Neural progenitor cell (in vitro differentiated cells): ENCODE measurements at places on chromosomes 6 and 20.

- no peak for DNase-seq
Measured at GRCh38 chr6:45466686-45467085, 89.0 kb upstream of the SUPT3H start.

GRCh38 chr6:140736231-140736630, 1361.8 kb upstream of the CITED2 start:
- DNase-seq, result no peak

DNA sequence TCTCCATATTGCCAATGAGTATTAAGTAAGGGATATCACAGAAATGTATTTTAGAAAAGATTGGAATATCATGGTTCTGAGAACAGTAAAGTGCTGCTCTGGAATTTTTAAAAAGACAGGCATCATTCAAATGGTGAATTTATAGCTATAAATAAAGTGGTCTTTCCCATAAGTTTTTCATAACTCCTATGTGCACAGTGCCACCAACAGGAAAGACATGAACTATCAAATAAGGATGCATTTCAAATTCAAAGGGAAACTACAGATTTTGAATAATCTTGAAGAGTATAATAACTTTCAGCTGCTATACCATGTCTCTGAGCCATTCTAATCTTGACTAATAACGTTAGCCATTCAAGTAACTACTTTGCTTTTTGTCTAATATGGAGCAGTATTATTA, 456.8 kb upstream of the GJE1 start:
- no peak for DNase-seq

- DNase-seq, result no peak
Measured at GRCh38 chr6:12116264-12116800, 104.2 kb downstream of the HIVEP1 start.

GRCh38 chr6:129029778-129030177, 146.8 kb downstream of the LAMA2 start:
- no peak for DNase-seq

GRCh38 chr20:20489054-20489453, 121.2 kb downstream of the INSM1 start:
- DNase-seq, result no peak

- DNase-seq, result no peak
Measured at GRCh38 chr6:154478021-154478700, 32.3 kb downstream of the CNKSR3 start.
